ENCODE measurements at places on chromosomes 1 and 21. TPM values are rescaled to one million over a fixed set of nuclear protein-coding genes. Genes with fewer than 3 reads are reported as not detected.

The TMEM125 gene
- 8.6 TPM for total RNA-seq

GRCh38 chr21:34289856-34290255, 74.0 kb upstream of the KCNE2 start:
- DNase-seq: no peak

GRCh38 chr1:105632342-105633196, 1423.9 kb upstream of the PRMT6 start:
- no peak for DNase-seq

DNA sequence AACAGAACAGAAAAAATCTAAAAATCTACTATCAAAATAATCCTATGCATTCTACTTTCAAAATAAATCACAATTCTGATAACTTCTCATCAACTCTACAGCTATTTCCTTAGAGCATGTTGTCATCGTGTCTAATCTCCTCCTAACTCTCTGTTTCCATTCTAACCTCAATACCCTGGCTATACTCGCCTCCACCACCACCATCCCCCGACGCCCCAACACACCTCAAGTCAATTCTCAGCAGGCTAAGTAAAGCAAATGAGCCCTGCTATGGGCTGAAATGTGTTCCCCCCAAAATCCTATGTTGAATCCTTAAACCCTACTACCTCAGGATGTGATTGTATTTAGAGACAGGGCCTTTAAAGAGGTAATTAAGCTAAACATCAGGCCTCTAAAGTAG, 34.6 kb downstream of the NRDC start:
- no peak for DNase-seq

DNA sequence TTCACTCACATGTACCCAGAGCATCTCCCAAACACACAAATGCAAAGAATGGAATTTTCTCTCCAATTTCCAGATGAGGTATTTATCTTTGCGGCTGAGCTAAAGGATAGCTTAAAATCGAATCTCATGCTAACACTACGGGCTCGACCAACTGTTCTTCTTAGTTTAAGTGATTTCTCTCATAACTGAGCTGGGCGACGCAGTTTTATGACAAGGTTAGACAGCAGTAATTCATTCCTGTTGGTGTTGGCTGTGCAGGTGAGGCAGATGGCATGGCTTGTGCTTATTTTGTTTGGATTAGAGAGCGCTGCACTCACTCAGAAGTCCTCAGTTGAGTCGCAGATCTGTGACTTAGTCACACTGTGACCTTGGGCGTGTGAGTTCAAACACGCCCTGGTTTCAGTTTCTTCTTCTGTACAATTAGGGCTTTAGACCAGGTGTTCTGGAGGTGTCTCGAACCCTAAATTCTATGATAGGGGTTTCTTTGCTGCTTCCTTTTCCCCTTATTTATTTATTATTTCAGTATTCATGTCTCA, 41.5 kb upstream of the MRPS6 start:
- no peak for DNase-seq

All from PC-3 (cell line).